D721Med (cell line): ENCODE measurements at places on chromosomes 16 and 17.

- no peak for DNase-seq
These were observed 222.3 kb downstream of the MSI2 start for GRCh38 chr17:57478478-57479250.

DNA sequence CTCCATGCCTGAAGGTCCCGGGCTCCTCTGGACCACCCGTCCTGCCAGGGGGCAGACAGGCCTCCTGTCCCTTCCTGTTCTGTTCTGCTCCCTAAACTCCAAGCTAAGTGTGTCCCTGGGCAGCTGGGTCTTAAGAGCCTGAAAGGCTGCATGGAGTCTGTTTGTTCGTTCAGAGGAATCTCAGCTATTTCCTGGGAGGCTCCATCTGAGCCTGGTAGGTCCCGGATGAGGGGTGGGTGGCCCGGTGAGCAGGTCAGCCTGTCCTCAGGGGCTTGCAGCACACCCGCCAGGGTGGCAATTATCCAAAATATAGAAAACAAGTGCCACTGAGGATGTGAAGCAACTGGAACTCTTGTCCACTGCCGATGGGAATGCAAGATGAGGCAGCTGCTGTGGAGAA lies 12.6 kb downstream of the ACTG1 start:
- DNase-seq: no peak

- no peak for DNase-seq
These were observed 5.2 kb downstream of the KCNG4 start for GRCh38 chr16:84234321-84235241.

DNA sequence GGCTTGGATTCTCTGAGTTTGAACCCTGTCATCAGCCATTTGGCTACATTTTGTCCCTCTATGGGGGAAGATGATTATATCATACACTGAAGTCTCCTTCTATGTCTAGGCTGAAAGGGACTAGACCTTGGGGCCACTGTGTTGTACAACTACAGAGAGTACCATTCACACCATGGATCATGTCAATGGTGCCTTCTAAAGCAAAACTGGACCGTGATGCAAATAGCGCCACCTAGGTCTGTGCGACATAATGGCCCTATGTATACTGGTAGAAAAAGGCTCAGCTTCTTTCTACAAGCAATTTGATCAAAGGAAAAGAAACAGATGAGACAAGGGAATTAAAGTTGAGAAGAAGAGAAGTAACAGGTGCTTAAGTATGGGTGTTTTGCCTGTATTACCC lies 100.7 kb downstream of the LYRM1 start:
- no peak for DNase-seq

DNA sequence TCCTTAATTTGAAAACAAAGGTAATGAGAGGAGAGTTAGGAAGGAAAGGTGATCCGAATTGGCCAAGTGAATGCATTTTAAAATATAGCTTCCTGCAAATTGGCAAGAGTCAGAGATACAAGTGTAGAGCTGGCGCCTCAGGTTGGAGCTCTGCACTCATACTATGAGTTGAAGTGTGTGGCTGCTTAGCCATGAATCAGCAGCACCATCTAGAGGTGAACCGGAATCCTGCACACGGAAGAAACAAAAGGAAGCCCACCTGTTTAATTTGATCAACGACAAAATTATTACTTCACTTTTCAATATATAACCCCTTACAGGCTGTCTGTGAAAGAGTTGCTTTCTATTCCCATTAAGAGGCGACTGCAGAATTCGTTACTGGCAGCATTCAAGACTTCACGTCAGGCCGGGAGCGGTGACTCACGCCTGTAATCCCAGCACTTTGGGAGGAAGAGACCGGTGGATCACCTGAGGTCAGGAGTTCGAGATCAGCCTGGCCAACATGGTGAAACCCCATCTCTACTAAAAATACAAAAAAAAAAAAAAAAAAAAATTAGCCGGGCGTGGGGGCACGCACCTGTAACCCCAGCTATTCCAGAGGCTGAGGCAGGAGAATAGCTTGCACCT lies 1253.7 kb upstream of the CDH8 start:
- no peak for DNase-seq

- no peak for DNase-seq
These were observed 36.3 kb downstream of the SPECC1 start for GRCh38 chr17:20045476-20045875.

GRCh38 chr17:61219460-61219859 lies 180.2 kb upstream of the TBX2 start:
- DNase-seq: no peak

DNA sequence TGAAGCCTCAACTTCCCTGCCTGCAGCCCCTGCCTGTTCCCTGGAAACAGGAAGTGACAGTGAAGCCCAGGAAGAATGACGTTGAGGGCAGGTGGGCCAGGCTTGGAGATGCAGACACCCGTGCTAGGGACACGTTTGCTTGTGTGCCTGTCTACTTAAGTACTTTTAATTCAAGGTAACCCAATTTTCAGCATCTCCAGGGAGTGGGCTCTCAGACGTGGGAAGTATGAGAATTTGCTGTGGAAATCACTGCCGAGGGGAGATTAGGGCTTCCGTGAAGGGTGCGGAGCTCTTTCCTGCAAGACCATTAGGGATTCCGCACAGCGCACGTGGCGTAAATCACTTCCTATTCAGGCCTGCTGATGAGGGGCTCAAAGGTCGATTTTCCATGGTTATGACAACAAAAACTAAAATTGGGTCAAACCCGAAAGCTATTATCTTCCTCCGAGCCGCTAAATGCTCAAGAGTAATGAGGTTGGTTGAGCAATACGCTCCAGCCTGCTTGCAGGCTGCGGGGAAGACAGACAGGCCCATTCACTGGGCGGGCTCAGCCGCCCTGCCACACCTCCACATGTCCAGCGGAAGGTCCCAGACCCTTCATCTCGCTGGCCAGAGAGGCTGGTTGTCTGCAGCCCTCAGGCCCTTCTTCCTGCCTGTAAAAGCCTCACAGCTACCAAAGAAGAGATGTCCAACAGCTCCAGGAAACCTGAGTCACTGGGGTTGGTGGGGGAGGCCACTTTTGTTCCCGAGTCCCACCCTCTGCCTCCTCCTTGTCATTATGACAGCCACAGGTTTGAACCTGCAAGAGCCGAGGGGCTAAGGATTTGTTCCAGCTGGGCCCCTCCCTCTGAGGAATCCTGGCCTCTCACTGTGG lies 109.9 kb downstream of the RBFOX3 start:
- DNase-seq: no peak

DNA sequence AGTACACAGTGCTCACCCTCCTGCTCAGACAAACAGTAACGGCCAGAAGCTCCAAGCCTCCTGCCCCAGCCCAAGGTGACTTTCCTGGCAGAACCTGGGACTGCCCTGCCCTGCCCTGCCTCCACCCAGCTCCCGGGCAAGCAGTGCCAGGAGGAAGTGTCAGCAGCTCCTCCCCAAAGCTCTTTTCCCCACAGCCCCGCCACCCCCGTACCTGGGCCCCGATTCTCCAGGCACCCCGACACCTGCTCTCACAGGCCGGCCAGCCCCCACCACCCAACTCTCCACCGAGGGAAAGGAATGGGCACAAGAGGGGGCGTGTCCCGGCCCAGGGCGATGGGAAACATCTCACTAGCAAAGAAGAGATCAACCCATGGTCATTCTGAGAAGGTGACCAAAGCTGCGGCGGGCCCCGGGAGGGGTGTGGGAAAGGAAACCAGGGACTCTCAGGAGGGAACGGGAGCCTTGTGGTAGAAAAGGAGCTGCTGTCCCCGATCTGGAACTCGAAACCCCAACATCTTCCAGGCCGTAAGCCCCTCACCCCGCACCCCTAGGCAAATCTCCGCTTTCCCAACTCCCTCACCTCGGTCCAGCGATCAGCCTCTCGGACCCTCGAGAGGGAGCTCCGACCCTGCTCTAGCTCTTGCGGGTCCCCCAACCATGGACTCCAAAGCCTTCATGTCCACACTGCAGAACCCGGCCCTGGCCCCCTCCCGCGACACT lies 1.2 kb downstream of the BCAR1 start:
- no peak for DNase-seq

- DNase-seq: no peak
These were observed 168.0 kb downstream of the AATF start for GRCh38 chr17:37116671-37117185.

DNA sequence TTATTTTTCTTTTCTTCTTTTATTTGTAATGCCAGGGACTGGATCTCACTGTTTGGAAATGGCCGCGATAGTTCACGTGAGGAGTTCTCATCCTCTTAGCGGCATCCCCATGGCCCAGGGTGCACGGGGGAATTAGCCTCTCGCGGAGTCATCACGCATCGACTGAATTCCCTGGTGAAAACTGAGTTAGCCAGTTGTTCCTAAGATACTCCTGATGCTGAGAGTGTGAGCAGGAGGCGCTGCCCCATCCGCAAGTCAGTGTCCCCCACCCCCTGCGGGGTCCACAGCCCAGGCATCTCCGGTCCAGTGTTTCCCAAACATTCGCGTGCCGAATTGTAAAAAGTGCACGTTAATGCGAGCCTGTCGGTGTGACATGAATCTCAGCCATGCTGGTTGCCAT lies 277.2 kb downstream of the CPPED1 start:
- no peak for DNase-seq

GRCh38 chr17:48131216-48131824 lies 23.8 kb downstream of the SNX11 start:
- no peak for DNase-seq

GRCh38 chr16:12818326-12818725 lies 14.6 kb upstream of the CPPED1 start:
- DNase-seq: no peak

- no peak for DNase-seq
These were observed 19.9 kb upstream of the RBL2 start for GRCh38 chr16:53414381-53414780.

- DNase-seq: no peak
These were observed 17.2 kb downstream of the PSMD11 start for GRCh38 chr17:32461498-32461852.

- DNase-seq: peak; percentile 72
These were observed 27.0 kb downstream of the RTN4RL1 start for GRCh38 chr17:1997927-1998742.

DNA sequence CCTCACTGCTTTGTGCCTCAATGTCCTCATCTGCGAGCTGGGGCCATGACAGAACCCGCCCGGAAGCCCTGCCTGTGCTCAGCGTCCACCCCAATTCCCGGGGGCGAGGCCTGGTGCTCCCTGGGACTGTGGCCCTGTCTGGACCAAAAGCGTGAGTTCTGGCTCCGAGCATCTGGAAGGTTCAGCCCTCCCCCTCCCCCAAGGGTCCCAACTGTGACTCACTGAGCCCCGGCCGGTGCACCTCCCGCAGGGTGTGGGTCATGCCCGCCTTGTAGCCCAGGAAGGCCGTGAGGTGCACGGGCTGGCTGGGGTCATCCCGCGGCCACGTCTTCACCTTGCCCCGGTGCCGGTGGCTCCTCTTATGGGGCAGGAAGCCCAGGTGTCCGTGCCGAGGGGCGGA lies 755 bp downstream of the RPL3L start:
- DNase-seq: no peak

DNA sequence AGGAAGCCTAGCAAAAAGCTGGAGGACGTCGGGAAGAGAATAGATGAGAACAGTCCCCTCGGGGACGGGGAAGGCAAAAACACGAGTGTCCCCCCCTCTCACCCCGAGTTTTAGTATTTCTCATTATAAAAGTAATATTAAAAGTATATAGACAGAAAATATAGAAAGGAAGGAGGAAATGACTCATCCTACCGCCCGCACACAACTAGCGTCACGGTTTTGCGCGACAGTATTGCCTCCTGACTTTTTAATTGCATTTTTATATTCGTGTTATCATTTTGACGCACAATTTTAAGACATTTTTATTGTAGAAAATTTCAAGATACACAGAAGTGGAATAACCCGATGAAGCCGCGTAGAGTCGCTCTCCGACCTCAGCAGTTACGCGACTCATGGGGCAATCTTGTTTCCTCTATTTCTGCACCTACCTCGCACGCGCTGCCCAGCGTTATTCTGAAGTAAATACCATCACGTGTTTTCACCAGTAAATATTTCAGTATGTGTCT lies 652 bp upstream of the SLC25A19 start:
- no peak for DNase-seq

DNA sequence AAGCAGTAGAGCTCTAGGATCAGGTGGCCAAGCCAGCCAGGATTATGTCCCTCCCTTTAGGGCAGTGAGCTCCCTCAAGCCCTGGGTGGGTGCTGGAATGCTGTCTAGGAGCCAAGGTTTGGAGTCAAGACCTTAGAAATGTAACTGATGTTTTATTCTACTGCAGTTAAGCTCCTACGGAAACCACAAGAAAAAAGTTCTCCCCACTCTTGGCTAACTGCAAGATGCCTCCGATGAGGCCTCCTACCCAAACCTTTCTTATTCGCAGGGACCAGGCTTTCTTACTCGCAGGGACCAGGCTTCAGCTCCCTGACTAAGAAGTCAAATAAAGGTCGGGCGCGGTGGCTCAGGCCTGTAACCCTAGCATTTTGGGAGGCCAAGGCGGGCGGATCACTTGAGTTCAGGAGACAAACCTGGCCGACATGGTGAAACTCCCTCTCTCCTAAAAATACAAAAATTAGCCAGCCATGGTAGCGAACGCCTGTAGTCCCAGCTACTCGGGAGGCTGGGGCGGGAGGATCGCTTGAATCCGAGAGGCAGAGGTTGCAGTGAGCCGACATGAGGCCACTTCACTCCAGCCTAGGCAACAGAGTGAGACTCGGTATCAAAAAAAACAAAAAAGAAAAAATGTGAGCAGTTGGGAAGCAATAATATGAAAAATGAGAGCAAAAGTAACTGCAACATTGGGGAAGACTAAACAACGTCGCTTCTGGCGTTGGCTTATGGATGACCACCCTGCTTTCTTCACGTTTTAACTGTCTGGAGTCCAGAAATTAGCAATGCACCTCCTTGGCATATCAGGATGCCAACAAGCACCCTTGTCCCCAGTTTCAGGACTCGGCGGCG lies 31.7 kb upstream of the ARL4D start:
- no peak for DNase-seq

- DNase-seq: no peak
These were observed 22.6 kb downstream of the PRPSAP1 start for GRCh38 chr17:76331083-76331482.

DNA sequence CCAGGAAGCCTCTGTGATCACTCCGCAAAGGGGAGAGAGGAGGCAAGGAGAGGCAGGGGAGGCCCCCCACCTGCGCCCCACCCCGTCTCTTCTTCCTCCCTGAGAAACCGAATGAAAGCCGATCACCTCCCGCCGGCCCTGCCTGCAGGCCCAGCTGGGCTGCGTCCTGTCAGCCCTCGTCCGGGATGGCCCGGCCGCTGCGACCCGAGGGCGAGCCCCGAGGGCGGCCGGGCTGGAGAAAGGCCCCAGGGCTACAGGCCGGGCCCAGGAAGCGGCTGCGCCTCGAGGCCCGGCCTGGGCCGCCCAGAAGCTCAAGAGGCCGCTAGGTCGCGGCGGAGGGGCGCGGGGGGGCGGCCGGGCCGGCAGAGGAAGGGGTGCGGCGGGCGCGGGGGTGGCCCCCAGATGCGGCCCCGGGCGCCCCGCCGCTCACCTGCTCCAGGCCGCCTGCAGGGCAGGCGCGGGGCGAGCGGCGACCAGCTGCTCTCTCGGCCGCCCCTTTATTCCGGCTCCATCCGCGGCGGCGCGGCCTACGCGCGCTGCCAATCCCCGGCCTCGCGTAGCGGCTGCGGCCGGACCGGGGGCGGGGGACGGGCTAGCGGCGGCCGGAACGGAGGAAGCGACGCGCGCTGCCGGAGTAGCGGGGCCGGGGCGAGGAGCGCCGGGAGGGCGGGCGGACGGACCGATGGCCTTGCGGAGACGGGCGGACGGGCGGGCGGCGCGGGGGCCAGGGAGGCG lies at the start of gene ZNF319:
TSS of gene ZNF319 (minus strand) at position 702 of the 735 bp plus-strand sequence. CDS start 2,407 bp downstream, outside the sequence.
- no peak for DNase-seq
